Muscle of leg (tissue), 16 donors: ENCODE measurements at places on chromosomes 16 and 17. TPM values are rescaled to one million over a fixed set of nuclear protein-coding genes. Genes with fewer than 3 reads are reported as not detected.

DNA sequence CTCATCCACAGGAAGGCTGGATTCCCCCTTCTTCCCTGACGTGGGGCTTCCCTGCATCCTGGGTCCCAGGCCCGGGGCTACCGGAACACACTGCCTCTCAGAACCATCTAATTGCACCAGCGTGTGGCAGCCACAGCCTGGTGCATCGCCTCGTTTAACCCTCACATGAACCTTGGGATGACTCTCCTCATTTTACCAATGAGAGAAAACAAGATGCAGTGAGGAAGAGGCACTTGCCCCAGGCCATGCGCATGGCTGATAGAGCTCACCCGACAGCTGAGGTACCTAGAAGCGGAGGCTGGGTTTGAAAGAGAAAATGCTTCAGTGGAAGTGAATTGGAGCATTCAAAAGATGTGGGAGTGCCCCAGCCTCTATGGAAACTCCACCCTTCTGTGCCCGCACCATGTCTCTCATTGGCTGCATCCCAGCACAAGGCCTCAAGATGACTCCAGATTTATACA, 162.3 kb downstream of the KATNIP start:
- no peak for DNase-seq

DNA sequence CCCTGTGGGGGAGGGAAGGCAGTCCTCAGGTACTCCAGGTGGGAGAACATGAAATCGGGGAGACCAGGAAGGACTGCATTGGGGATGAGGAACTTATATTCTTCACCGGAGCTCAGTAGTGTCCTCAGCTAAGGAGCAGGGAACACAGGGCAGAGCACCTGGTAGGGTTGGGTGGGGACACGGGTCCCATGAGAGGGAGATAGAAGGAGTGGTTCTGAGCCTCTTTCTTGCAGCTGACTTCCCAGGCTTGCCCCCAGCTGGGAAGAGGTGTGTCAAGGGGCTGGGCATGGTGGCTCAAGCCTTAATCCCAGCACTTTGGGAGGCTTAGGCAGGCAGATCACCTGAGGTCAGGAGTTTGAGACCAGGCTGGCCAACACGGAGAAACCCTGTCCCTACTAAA, 2.1 kb downstream of the FHOD1 start:
- DNase-seq, result no peak

- no peak for DNase-seq
Measured at GRCh38 chr16:84828322-84828721, 8.5 kb downstream of the CRISPLD2 start.

- DNase-seq, result peak; percentile 97
Measured at GRCh38 chr17:2336215-2336851, at the start of gene TSR1. Gene TSR1 (minus strand): TSS chr17:2336457. CDS start chr17:2336427, 30 bp downstream.

DNA sequence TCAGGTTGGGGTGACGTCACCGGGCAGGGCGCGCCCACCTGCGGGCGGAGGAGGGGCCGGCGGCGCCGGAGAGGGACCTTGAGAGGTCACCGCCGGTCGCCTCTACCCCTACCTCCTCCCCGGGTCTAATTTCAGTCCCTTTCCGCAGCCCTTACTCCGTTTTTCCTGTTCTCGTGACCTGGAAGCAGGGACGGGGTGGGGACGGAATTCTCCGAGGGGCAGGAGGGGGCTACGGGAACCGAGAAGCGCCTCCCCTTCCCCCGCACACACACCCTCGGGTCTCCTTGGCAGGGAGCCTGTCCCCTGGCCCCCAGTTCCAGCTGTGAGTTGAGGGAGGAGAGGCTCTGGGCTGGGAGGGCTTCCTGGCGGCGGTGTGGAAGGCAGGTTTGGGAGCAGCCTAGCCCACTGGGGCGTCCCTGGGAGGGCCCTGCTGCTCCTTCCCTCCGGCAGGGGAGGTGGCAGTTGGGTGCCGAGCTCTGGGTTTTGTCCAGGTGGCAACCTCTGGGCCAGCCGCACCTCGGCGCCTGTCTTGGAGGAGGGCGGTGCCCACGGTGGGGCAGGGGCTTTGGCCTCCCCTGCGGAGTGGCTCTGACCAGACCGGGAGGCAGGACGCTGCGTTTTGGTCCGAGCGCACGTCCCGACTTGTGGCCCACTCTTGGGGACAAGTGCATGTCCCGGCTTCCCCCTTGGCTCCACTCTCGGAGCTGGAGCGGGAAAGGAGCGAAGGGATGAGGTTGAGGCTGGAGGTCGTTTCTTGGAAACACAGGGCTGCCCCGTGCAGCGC, 773 bp downstream of the SYNGR3 start:
- no peak for DNase-seq

DNA sequence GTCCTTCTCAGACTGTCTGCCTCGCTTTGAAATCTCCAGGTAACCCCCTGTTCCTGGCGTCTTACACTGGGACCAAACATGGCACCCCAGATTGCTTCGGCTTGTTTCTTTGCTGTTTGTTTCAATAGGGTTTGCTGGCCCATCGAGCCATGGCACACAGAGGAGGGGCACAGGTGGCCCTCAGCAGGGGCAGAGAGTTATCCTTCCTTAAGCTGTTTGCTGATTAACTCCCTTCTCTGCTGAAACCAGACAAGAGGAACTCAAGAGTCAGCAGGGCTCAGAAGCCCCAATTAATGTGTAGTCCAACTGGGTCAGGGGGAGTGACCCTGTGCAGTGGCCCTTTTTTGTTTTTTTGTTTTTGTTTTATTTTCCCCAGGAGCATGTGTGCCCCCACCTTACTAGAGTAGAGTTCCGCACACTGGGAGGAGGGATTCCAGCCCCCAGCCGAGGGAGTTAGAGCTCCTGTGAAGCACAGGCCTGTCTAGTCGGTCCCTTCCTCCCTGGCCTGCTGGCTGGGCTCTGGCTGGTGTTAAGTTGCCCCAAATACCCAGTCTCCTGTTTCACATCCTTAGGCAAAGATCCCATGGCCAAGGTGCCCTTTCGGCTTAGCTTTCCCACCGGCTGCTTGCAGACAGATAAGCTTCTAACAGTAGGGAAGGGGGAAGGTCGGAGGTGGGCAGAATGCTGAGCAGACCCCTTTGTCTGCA, 39.3 kb downstream of the YPEL2 start:
- peak; percentile 58 for DNase-seq

GRCh38 chr17:67479148-67479547, 102.1 kb downstream of the PITPNC1 start:
- no peak for DNase-seq

- DNase-seq, result peak; percentile 60
Measured at GRCh38 chr16:6643080-6643686, 689.5 kb upstream of the RBFOX1 start.

DNA sequence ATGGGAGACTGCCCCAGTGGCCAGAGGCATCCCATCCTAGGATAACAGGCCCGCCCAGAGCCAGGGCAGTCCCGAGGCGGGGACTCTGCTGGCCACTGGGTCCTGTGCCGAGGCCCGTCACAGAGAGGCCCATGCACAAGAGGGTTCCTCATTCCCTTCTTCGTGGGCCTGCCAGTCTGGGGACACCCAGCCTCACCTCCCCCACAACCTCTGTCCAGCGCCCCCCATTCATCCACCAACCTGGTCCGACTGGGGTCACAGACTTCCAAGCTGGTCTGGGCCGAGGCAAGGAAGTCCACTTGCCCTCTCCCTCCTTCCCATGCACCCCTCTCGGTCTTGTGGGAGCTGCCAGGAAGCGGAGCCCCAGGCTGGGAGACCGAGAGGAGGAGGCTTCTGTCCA, 94.2 kb upstream of the PLCG2 start:
- DNase-seq, result no peak

DNA sequence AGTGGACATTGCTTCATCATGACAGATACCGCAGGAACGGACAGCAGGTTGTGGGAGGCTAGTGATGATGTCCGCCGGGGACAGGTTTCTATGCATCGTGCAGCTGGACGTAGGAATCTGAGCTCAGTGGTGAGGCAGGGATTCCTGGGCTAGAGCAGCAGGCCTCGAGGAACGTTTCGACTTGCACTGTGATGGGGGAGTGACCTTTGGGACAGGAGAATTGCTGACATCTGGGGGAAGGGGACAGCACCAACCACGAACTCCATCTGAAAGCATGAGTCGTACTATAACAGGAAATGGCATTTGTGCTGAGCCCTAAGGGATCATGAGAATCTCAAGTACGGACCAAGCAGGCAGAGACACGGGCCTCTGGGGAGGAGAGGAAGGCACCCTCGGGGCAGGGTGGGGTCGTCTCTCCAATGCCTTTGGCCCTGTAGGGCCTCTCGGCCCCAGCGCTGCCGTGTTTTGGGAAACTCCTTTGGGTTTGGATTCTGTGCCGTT, 65.8 kb upstream of the ENDOV start:
- no peak for DNase-seq

- no peak for DNase-seq
Measured at GRCh38 chr17:50420419-50421112, 5.5 kb upstream of the ACSF2 start.

- no peak for DNase-seq
Measured at GRCh38 chr17:40312893-40313667, 4.1 kb downstream of the RARA start.

DNA sequence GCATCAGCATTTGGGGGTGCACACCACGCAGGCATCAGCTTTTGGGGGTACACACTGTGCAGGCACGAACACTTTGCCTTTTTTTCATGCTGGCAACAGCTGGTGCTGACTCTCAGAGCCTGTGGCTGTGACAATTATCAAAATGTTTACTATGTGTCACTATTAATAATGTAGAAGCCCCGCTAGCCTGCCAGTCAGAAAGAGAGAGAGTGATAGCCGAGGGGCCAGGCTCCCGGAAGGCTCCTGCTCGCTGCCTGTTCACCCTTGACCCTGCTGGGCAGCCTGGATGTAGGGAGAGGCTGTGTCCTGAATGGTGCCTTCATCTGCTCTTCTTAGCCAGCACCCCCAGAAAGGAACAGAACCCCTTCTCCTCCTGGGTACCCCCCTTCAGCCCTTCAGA, 61.9 kb downstream of the SDK2 start:
- no peak for DNase-seq

DNA sequence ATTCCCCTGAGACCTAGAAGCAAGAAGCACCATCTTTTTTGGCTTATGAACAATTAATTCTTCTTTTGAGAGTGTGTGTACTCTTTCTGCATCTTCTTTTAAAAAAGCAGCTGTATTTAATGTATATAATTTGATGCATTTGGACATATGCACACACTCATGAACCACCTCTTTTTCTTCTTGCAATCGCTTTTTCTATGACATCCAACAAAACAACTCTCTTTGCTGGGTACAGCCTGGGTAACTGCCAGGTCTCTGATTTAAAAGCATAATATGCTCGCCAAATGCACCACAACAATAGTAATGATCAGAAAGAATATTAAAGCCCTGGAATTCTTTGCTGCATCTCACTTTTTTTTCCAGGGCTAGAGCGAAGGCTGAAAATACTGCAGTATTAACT, 97.3 kb downstream of the HAPSTR1 start:
- DNase-seq, result no peak

- DNase-seq, result no peak
Measured at GRCh38 chr17:82126556-82127314, 28.7 kb upstream of the FASN start.

- no peak for DNase-seq
Measured at GRCh38 chr17:28554565-28554964, 2.1 kb upstream of the UNC119 start.

DNA sequence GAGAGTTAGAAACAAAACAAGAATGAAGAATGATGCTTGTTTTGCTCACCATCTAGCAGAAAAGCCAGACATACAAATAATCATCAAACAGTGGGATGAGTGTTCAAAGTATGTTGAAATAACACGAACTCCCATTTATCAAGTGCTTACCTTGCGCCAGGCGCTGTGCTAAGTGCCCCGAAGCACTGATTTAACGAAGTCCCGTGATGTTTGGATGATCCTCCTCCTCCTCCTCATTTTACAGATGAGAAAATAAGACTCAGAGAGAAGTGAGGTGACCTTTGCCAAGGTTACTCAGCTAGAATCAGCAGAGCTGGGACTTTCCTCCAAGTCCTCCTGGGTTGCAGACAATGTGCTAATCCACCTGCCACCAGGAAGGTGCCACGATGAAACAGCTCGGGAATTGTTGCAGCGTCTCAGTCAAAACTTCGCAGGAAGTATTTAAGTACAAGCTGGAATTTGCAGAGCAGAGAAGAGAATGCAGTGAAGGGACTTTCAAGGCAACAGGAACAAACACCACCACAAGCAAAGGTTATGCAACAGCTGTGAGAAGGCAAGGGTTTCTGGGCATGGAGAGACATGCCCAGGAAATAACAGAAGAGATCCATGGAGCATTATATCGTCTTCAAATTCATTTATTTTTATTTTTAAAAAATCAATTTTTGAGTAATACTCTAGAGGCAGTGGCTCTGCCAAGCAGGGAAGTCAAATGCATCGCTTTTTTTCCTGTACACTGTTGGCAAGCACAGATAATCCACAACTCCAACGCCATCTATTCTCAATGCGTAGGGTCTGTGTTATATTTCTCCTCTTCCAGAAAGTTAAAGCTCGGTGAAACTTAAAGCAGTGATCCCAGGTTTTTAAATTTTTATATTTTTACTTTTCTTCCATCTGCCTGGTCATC, 11.1 kb downstream of the PRCD start:
- DNase-seq, result no peak

DNA sequence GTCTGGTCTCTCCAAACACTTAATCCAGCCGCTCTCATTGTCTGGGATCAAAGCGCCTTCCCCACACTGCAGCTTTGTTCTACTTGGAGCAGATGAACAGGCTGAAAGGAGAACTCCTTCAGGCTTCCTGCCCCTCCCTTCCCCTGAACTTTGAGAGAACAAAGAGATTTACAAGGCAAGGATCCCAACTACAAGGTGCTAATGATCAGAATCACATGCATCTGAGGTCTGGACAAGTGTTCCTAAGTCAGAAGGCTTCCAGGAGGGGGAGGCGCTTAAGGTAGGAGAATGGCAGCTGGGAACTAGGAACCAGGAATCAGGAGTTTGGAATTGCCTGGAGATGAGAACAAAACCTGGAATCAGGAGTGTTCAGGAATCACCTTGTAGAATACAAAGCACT, 606.3 kb upstream of the CDH11 start:
- DNase-seq, result peak; percentile 72

- DNase-seq, result no peak
Measured at GRCh38 chr17:29972277-29972676, 30.8 kb downstream of the EFCAB5 start.

GRCh38 chr17:29195465-29196081, 15.4 kb upstream of the MYO18A start:
- DNase-seq, result peak; percentile 63

- DNase-seq, result peak; percentile 56
Measured at GRCh38 chr16:55010492-55011160, 80.0 kb downstream of the IRX5 start.

- DNase-seq, result no peak
Measured at GRCh38 chr16:11515540-11516430, 70.9 kb downstream of the LITAF start.

GRCh38 chr16:89491238-89491869, 993 bp upstream of the ANKRD11 start:
- no peak for DNase-seq

- DNase-seq, result no peak
Measured at GRCh38 chr16:23062524-23062923, 86.7 kb downstream of the USP31 start.

GRCh38 chr17:67011527-67012175, 32.7 kb upstream of the CACNG1 start:
- no peak for DNase-seq

- no peak for DNase-seq
Measured at GRCh38 chr17:81710514-81711308, 1.4 kb upstream of the SLC25A10 start.

- no peak for DNase-seq
Measured at GRCh38 chr16:51168755-51169154, 17.7 kb upstream of the SALL1 start.

The CNGB1 gene
- 0.04 TPM for total RNA-seq

The SLC6A2 gene
- total RNA-seq, result 2.3 TPM

The GDE1 gene
- 39.4 TPM for total RNA-seq

The PIGQ gene
- 12.2 TPM for total RNA-seq

The CTRL gene
- 0.66 TPM for total RNA-seq

The UTS2R gene
- total RNA-seq, result 2.2 TPM

The TNFRSF13B gene
- total RNA-seq, result not detected

The CTDNEP1 gene
- 43.4 TPM for total RNA-seq

The CES5A gene
- not detected for total RNA-seq

The KDM6B gene
- total RNA-seq, result 5.4 TPM

The KRTAP2-2 gene
- total RNA-seq, result not detected
